ENCODE measurements at places on chromosomes 13 and 19.

- no peak for DNase-seq
These were observed 50.8 kb upstream of the HTR2A start for GRCh38 chr13:46947425-46948191.

DNA sequence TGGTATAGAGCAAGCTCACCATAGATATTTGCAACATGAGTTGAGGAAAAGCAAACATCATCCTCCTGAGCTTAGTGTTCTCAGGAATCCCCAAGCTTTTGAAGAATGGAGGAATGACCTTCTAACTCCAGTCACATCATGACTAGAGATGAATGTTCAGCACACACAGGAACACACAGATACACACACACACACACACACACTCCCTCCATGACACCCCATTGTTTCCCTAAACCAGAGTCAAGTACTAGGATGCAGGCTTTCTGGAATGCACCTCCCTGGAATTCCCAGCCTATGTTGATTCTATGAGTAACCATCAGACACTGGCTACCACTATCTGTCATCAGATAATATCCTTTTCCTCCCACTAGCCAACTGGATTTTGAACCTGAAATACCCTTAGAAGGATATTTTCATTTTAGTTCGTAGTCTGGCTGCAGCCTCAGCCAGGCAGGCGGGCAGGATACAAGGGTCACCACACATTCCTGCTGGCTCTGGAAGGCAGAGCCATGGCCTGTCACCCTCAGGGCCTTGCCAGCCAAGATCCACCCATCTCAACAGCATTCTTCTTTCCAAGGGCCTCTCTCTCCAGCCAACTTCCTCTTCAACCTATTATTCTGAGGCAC, 162.4 kb downstream of the FOXO1 start:
- no peak for DNase-seq

- DNase-seq: no peak
These were observed 173.0 kb downstream of the KLF12 start for GRCh38 chr13:73961181-73961580.

DNA sequence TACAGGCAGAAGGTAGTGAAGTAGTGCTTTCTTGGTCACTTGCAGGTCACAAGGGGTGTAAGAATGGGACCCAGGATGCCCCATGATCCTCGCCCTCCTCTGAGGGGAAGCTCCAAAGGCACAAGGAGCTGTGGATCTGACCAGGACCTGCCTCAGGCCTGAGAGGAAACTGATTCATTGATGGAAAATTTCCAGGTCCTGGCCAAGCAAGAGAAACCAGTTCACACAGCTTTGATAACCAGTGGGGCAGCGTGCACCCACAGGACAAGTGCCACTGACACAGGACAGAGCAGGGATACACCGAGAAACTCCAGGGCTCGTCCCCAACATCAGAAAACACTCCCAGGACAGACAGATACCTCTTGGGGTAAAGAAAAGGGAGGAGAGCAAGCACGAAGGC, 177.1 kb downstream of the RBM26 start:
- DNase-seq: no peak

DNA sequence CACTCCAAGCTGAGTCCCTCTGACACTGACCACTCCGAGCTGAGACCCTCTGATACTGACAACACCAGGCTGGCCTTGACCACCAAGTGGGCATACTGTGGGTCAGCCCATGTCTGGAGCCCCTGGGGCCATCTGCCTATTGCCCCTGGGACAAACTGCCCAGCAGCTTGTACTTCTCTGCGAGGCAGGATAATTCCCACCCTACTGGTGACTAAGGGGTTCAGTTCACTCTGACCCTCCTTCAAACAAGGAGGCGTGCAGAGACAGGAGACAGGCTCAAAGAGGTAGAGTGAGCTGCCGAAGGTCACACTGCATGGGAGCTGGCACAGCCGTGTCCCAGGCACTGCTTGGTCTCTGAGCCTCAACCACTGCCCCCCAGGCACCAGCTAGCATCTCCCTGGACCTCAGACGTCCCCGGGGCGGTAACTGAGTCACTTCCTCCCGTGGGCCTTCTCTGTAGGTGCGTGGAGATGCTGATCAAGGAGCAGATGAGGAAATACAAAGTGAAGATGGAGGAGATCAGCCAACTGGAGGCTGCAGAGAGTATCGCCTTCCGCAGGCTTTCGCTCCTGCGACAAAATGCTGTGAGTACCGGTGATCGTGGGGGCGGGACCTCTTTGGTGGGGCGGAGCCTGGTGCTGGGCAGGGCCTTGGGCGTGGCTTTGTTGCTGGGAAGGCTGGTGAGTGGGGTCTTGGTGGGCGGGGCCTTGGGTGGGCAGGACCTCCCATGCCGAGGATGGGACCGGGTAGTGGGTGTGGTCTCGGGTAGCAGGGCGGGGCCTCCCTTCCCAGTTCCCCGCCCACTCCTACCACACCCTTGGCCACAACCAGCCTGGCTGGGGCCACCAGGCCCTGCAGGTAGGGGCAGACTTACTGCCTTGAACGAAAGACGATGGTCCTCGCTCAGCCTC, 5.8 kb upstream of the USE1 start:
- no peak for DNase-seq

DNA sequence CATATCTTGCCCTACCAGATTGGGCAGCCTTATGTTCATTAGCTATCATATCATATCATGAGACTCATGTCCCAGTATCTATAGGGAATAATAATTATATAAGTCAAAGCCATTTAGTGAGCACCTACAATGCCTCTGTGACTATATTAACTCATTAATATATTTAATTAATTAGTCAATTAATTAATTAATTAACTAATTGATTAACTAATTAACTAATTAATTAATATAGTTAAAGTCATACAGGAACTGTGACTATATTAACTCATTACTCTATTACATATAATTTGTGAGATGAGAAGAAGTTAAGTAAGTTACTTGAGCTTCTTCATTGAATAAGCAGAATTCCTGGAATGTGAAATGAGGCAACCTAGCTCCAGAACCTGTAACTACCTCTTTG, 588.3 kb upstream of the SLITRK1 start:
- no peak for DNase-seq

- DNase-seq: no peak
These were observed 18.1 kb downstream of the DPP9 start for GRCh38 chr19:4705413-4706131.

GRCh38 chr19:16970821-16971220, 55.8 kb downstream of the CPAMD8 start:
- DNase-seq: no peak

DNA sequence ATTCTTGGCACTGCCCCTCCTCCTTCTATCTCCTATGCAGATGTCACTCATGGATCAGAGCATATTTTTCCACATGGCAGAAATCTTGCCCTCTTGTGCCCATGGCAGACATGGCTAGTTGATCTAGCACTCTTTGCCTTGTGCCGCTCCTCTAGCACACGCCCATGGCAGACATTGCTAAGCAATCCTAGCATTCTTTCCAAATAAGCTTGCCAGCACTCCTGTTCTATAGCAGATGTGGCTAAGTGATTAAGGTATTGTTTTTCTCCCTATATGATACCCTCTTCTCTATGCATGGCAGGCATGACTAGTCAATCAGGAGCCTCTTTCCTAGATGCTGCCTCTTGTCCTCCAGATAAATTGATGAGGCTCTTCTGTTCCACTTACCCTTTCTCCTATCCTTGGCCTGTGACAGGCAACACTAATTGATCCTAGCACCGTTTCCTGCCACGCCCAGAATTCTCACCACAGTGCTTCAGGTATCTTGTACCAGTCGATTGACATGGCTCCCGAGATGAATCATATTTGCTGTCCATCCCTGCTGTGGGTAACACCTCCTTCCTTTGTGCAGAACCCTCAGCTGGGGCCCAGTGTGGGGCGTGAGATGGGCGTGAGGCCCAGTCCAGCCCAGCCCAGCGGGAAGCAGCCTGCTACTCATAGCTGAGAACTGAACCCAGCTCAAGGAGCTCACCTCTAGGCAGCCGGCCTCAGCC, 26.9 kb downstream of the TMED1 start:
- DNase-seq: no peak

GRCh38 chr13:63512095-63512494, 2096.4 kb upstream of the PCDH20 start:
- no peak for DNase-seq

DNA sequence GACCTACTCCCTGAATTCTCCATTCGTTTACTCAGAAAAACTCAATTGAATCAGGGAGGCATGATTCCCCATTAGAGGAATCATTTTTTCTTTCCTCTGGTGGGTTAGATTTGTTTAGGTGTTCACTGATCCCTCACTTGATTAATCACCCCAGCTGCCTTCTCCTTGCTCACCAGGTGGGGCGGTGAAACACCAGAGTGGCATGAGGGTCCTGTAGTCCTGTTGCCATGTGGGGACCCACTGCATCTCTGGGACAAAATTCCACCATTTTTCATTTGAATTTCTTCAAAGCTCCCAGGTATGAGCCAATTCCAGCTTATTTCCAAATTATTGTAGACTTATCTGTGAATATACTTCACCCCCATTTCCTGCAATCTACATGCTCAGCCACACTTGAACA, 462.7 kb upstream of the ZNF507 start:
- DNase-seq: no peak

DNA sequence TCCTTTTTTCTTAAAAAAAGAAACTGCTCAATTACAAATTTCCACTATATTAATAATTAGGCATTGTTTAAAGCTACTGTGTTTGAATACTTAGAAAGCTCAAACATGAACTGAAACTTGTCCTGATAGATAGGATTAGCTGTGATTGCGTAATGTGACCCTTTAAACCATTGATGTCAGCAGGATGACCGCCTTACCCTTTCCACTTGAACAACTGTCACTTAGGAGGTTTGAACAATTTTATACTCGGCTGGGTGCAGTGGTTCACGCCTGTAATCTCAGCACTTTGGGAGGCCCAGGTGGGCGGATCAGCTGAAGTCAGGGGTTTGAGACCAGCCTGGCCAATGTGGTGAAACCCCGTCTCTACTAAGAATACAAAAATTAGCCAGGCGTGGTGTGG, 2.9 kb downstream of the LAMP1 start:
- DNase-seq: no peak

GRCh38 chr19:3609779-3610719, 3.4 kb upstream of the TBXA2R start:
- no peak for DNase-seq

- DNase-seq: no peak
These were observed 1.2 kb upstream of the SYNE4 start for GRCh38 chr19:36009633-36010379.

DNA sequence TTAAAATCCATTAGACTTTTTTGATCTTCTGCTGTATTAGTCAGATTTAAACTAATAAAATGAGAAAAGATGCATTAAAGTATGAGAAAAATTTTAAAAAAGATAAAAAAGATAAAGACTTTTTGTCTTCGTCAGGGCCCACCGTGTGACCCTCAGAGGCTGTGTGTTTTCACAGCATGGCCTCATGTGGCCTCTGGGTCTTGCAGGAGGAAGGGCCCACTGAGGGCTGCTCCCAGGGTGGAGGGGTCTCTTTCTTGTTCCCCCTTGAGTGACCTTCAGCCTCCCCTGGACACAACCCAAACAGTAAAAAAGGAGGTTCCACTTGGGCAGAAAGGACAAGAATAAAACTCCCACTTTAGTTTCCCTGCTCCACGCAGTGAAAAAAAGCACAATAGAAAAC, 57.1 kb upstream of the RANBP3 start:
- no peak for DNase-seq

DNA sequence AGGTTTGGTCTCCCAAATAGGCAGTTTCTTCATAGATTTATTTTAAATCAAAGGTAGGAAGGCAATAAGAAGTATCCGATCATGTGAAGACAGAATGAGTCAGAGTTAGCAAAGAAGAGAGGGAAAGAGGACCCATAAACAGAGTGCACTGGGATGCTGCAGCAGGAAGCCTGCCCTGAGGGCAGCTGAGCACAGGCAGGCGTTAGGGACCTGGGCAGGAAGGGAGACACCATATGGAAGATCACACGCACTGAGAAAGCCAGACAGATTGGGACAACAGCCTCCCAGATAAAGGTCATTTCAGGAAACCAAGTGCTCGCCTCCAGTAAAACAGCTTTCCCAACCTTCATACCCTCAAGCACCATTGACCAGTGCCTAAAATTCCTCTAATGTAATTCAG, 598.0 kb downstream of the EFNB2 start:
- DNase-seq: no peak

GRCh38 chr13:58858870-58859371, 1227.4 kb downstream of the PCDH17 start:
- no peak for DNase-seq

DNA sequence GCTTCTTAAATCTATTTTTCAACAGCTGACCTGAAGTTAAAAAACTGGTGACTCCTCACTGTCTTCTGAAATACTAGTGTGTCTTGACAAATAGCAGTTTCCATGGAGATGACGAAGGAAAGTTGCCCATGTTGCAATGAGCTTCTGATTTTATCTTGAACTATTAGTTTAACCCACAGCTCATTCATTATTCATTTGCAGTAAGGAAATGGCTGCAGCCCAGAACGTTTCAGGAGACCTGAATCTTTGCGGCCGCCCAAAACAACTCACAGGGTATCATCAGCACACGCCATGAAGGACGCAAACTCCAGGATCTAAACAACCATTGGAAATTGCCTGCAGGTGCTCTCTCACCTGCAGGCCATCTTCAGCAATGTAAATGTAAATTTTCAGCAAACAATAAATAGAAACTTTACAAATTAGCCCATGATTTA, 142.5 kb downstream of the DCLK1 start:
- no peak for DNase-seq

GRCh38 chr13:42991898-42992763, at the start of gene EPSTI1:
TSS of gene EPSTI1 (minus strand) at chr13:42992241. CDS start at chr13:42992165, 76 bp downstream.
- DNase-seq: no peak

GRCh38 chr13:95235199-95235756, 66.0 kb downstream of the ABCC4 start:
- no peak for DNase-seq

- peak; percentile 85 for DNase-seq
These were observed 10.5 kb upstream of the SMG9 start for GRCh38 chr19:43765109-43765876.

GRCh38 chr13:33616130-33616529, 201.8 kb upstream of the RFC3 start:
- DNase-seq: no peak

GRCh38 chr13:109090796-109091195, 461.4 kb downstream of the MYO16 start:
- DNase-seq: no peak

DNA sequence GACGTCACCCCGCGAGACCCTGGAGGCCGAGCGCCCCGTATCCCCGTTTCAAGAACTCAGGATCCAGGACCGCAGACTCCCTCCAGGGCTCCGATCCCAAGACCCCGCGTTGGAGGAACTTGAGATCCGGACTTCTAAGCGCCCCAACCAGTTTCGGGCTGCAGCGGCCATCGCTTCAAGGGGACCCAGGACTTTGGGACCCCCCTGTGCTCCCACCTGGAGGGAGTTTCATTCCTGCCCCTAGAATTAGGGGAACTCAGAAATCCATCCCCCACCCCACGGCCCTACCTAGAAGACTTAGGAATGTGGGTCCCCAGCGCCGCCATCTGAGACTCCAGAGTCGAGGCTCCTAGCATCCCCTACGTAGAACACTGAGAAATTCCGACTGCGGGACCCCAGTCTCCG, 400 bp downstream of the PLEKHG2 start:
- DNase-seq: no peak

GRCh38 chr13:39224671-39225240, 186.5 kb downstream of the NHLRC3 start:
- no peak for DNase-seq

- DNase-seq: no peak
These were observed at the start of gene SIGLEC7 for GRCh38 chr19:51142119-51142518. TSS of gene SIGLEC7 (plus strand) at chr19:51142301. CDS start at chr19:51142370, 69 bp downstream.

Measured in SIG-M5 (cell line).